ENCODE measurements at places on chromosomes 2 and 18.

- DNase-seq: no peak
Observed at GRCh38 chr18:213966-214365, 53.9 kb downstream of the THOC1 start.

DNA sequence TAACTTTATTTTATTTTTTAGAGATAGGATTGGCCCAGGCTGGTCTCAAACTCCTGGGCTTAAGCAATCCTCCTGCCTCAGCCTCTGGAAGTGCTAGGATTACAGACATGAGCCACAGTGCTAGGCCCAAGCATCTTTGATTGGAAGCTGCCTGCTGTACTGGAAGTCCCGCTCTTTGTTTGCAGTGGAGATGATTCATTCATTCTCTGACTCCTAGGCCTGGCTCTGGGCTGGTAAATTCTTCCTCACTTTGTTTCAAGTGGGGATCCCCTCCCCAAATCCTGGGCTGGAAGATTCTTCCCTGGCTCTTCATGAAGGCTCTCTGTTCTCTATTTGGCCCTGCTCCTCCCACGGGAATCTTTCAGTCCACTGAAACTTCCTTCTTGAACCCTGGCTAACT is 81.9 kb downstream of the NEURL3 start:
- no peak for DNase-seq

- DNase-seq: peak; percentile 24
Observed at GRCh38 chr2:40289771-40290404, 162.0 kb downstream of the SLC8A1 start.

GRCh38 chr2:5188636-5189035 is 503.5 kb upstream of the SOX11 start:
- DNase-seq: no peak

DNA sequence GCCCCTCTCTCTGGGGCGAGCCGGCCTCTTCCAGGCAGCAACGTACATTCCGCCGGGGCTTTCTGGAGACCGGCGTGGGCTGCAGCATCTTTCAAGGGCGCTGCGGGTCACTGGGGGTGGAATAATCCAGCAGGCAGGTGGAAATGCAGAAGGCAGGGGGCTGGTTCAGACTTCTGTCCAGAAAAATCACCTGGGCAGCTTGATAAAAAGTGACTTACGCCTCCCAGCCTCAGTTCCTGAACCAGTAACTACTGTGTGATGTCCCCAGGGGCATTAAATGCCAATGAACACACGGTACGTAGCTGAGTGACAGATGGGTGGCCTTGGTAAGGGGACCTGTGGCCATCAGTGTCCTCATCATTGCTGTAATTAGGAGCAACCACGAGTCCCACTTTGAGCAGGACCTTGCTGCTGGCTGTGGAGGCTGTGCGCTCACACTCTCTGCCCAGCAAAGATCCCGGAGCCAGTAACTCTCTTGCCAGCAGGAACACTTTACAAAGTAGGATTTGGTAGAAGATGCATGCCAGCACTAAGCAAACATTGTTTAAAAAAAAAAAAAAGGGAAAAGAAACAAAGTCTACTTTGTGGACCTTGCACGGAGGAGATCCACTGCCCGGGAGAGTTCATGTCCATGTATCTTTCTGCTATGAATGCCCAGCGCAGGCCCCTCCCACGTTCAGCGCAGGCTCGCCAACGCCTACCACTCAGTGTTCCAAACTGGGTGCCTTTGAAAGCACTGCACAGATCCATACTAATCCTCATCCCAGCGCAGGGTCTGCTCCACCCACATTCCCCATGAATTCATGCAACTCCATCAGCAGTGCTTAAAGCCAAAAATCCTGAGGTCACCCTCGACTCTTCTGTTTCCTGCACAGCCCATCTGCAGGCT is 177.3 kb downstream of the HDAC4 start:
- DNase-seq: no peak

DNA sequence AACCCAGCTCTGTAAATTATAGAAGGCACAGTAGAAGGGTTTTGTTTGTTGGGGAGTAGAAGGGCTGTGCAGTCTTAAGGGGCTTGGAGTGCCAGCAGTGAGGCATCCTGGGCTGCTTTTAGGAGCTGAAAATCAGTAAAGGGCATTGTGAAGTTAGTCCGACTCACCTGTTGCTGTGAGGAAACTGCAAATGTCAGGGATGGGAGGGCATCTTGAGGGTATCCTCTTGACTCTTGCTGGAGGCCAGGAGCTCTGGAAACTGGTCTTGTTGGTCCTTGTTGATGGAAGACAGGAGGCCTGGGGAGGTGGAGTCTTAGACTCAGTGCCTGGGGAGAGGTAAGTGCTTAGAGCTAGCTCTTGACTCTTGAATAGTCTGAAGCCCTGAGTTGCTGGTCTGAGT is 14.1 kb downstream of the CEP192 start:
- DNase-seq: no peak

GRCh38 chr2:235598026-235598425 is 104.2 kb downstream of the AGAP1 start:
- no peak for DNase-seq

DNA sequence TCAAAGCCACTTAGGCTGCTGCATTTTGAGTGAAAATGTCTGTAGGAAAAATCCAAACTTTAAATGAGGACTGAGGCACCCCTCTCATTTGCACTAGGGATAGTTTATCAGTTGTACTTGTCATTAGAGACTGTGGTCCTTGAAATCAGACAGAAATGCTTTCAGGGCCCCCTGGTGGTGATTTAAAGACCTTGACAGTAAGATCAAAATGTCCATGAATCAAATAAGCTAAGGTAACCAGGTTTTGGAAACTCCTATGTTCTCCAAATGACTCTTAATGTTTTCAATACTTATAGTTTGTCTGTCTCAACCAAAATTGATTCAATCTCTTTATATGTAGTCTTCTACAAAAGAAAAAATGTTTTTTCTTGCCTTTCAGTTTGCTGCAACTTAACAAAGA is 28.8 kb upstream of the DDX18 start:
- DNase-seq: peak; percentile 61

GRCh38 chr18:8767340-8767739 is 62.0 kb downstream of the MTCL1 start:
- no peak for DNase-seq

DNA sequence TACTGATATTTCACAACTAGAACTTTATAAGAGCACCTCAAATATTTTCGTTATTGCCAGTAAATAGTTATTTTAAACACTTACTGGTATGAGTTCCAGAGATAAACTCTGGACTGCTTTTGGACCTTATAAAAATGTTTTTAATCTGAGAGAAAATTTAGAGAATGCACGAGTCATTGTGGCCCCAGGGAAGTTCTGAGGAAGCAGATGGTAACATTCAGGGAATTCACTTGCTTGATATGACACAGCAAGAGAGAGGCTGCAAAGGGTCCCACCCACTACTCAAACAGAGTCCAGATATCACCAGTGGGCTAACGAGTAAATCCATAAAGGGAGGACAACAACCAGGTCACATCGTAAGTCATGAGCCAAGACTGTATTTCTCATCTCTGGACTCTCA is 526.8 kb downstream of the TDRD15 start:
- no peak for DNase-seq

DNA sequence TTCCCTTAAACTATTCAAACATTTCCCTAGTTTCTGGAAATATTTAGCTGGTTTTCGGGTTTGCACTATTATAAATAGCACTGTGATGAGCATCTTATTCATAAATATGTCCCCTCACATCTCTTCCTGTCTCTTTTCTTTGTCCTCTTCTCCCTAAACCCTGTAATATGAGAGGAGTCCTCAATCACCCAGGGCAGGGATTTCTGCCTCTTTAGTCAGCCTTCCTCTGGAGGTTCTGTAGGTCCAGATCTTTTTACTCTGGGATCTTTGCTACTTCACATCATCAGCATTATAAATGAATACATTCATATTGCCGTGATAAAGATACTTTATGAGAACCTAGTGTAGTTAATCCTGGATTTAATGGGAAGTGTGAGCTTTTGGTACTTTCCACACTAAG is 87.9 kb upstream of the TTN start:
- no peak for DNase-seq

DNA sequence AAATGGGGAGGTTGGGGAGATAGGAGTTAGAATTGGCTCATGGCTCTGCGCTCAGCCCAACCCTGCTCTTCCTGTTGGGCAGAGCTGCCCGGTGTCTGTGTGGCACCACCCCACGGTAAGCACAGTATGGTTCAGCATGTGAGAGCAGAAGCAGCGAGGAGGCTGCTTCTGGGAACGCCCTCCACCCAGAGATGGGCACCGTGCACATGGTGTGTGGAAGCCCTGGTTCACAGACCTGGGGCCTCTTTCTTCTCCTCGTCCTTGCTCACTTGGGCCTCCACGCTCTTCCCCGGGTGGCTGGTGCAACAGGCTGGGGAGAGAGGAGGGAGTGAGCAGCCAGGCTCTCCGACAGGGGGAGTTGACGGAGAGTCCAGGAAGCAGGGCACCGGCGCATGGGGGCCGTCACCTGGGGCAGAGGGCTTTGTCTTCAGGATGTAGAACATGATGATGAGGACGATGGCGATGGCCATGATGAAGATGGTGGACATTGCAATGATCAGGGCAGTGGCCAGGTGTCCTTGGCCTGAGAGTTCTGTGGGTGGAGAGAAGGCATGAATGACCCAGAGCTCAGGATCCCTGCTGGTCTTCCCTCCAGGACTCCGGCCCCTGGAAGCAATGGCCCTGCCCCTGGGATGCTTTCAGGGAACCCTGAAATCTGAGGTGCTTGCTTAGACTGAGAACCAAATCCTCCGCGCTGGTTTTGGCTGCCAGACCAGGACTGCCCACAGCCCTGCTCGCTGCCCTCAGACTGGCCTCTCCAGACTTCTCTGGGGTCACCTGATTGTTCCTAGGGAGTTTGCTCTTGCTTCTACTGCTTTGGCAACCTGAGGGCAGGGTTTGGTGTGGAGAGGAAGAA is 78.3 kb downstream of the EDAR start:
- DNase-seq: no peak

- no peak for DNase-seq
Observed at GRCh38 chr2:41847744-41848441, 199.9 kb upstream of the PKDCC start.

GRCh38 chr2:113799375-113799774 is 42.9 kb upstream of the SLC35F5 start:
- no peak for DNase-seq

GRCh38 chr2:17752246-17752645 is 1.4 kb downstream of the SMC6 start:
- no peak for DNase-seq

DNA sequence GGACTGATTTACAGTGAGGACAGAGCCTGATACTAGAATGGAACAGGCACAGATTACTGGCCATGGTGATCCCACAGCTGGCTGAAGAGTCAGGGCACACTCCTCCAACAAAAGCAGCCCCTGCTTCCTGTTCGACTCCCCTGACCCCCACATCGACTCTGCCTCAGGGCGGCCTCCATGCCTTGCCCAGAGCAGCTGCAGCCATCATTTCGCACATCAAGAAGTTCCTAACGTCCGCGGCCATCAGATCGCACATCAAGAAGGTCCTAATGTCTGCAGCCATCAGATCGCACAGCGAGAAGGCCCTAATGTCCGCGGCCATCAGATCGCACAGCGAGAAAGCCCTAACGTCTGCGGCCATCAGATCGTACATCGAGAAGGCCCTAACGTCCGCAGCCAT is 192.8 kb upstream of the PXDN start:
- DNase-seq: no peak

DNA sequence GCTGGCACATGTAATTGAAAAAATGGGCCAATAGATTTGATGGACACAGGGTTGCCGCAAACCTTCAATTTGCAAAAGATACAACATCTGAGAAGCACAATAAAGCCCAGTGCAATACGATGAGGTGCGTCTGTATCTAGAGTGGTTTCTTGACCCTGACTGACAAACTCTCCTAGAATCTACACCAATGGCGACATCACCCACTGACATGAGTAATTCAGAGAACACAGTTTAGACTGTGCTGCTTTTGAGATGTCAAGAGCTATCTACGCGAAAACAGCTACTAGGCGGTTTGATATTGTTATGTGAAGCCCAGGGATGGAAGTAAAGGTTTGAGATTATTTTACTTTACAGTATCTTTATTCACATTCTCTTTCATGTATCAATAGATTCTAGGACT is 104.9 kb downstream of the EIPR1 start:
- no peak for DNase-seq

DNA sequence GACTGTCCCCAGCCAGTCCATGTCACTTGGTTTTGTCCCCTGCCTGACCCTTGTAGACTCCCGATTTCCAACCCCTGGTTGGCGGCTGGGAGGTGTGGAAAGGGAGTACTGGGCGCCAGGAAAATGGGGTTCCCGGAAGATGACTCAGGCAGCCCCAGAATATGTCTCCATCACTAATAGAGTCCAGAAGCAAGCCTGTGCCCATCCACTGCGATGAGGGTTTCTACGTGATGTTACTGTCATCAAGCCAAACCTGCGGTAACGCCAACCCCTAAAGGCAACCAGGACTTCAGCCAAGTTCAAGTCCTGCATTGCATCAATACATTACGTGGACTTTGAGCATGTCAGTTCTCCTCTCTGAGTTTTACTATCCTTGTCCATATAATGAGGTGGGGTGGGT is 62.0 kb upstream of the TAF1B start:
- DNase-seq: no peak

DNA sequence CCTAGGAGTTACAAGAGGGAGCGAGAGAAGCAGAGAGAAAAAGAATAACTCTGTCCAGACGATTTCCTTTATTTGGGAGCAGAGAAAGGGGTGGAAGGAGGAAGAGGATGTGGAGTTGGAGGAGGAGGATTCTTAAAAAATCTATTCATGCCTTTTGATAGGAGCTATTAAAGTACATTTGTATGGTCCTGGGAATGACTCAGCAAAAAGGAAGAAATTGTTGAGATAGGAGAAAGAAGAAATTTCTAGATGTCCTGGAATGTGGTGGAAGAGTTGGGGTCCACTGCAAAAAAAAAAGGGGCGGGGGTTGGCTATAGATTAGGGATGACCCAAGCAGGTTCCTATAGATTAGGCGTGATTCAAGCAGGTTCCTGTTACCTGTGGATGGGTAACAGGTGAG is 32.4 kb upstream of the RPRM start:
- no peak for DNase-seq

GRCh38 chr18:59268721-59269562 is 4.3 kb downstream of the RAX start:
- no peak for DNase-seq

- no peak for DNase-seq
Observed at GRCh38 chr18:78893281-78894032, 86.2 kb upstream of the SALL3 start.

DNA sequence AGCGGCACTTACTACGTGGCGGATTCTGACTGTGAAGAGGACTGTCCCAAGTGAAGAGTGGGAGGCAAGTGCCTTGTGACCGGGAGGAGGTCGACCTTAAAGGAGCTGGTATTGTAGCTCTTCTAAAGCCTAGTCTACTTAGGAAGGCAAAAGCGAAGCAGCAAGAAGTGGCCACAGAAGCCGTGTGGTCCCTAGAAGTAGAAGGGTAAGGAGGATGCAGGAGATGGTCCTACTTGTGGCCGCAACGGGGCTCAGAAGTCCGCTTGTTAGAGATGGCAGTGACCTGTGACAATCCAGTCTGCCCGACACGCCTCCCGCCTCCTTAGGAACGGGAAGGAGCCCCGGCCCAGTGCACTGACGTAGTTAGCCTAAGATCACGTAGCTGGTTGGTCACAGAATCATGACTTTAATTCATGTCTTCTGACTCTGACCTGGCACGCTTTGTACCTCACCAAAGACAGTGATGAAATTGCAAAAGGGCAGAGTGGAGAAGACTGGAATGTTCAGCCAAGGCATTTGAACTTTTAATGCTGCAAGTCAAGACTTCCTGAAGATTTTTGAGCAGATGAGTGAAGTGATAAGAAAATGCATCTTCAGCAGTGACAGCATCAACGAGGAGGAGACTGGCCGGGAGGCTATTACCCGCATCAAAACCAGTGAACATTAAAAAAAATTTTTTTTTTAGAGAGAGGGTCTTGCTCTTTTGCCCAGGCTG is 749 bp upstream of the EIF2AK3 start:
- peak; percentile 97 for DNase-seq

GRCh38 chr2:179614121-179614520 is 247.3 kb downstream of the ZNF385B start:
- DNase-seq: no peak
